Cardiac septum (tissue), 1 donor: ENCODE measurements at places on chromosomes 12 and 14.

GRCh38 chr12:105831372-105831771 is 307.4 kb downstream of the NUAK1 start:
- DNase-seq: no peak

DNA sequence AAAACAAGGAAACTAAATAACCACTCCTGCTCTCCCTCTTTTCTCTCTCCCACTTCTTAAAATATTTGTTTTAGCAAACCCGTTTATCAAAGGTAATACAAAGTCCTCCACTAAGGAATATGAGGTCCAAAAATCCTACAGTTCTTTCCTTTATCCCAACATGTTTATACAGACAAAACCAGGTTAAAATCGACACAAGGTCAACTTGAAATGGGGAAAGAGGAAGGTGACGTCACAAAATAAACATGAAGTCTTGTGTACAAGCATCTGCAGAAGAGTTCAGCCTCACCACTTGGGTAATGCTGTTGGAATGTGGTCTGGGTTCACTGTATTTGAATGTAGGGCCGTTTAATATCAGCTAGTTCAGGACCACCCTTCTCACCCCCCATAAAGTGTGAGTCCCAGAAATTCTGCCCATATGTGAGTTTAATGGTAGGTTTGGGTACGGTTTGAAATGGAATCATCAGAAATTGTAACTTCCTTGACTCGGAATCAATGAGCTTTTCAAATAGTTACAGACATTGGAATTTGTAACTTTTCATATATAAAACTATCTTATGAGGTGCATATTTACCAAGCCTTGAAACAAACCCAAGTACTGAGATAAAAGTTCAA is 120.0 kb upstream of the SLC38A2 start:
- no peak for DNase-seq

DNA sequence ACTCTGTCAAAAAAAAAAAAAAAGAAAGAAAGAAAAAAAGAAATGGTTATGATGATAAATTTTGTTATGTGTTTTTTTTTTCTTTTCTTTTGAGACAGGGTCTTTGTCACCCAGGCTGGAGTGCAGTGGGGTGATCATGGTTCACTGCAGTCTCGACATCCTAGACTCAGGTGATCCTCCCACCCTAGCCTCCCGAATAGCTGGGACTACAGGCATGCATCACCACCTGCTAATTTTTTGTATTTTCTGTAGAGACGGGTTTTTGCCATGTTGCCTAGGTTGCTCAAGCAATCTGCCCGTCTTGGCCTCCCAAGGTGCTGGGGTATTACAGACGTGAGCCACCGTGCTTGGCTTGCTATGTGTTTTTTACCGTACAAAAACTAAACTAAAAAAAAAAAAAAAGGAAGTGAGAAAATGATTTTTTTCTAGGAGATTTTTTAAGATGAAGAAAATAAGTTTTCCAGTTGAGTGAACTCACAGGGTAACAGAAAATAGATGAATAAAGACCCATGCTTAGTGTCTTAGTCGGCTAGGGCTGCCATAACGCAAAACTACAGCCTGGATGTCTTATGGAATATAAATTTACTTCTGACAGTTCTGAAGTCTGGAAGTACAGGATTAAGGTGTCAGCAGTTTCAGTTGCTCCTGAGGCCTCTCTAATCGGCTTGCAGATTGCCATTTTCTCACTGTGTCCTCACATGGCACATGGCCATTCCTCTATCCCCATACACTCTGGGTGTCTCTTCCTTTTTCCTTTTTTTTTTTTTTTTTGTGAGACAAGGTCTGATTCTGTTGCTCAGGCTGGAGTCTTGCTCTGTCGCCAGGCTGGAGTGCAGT is 13.2 kb upstream of the APOF start:
- no peak for DNase-seq

- DNase-seq: no peak
Observed at GRCh38 chr12:53758730-53759103, 6.9 kb upstream of the CISTR start.

GRCh38 chr12:17928708-17929366 is 161.2 kb downstream of the RERGL start:
- DNase-seq: no peak
